ENCODE measurements at places on chromosomes 4 and X.

DNA sequence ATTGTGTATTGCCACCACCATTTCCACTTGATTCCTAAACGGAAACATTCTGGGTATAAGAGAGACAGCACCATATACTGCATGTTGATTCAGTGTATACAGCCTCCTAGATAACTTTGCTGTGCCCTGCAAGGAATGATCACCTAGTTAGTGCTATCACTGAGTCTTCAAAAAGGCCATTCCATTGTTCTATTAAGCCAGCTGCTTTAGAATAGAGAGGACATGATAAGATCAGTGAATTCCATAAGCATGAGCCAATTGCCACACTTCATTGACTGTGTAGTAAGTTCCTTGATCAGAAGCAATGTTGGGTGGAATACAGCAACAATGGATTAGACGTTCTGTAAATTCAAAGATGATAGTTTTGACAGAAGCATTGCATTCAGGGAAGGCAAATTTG, 1047.3 kb downstream of the PCDH18 start:
- no peak for DNase-seq

- DNase-seq = no peak
These were observed 64.5 kb upstream of the PRSS12 start for GRCh38 chr4:118417325-118417724.

GRCh38 chr4:70844180-70844579, 4.5 kb upstream of the GRSF1 start:
- no peak for DNase-seq

DNA sequence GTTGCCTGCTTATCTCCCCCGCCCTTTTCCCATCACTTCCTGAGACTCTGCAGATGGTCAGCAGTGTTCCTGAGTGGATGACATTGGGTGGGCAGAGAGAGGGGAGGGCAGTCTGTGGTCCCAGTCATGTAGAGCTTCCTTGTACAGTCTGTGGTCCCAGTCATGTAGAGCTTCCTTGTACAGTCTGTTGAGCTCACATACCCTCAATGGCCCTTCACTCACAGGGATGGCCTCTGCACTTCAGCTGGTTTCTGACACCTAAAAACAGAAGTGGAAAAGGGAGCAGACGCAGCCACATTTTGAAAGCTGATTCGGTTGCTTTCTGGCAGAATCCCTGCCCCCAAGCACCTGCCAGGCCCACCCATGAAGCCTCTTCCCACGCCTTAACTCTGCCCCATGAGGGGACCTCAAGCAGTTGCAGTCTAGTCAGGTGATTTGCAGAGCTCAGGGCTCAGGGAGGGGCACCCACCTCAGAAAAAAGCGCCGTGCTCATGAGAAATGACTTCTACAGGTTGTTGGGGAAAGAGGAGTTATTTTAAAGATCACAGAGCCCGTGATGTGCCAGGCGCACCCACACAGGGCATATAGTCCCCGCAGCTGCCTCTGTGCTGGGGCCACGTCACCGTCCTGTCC, 3.6 kb upstream of the TMEM271 start:
- no peak for DNase-seq

DNA sequence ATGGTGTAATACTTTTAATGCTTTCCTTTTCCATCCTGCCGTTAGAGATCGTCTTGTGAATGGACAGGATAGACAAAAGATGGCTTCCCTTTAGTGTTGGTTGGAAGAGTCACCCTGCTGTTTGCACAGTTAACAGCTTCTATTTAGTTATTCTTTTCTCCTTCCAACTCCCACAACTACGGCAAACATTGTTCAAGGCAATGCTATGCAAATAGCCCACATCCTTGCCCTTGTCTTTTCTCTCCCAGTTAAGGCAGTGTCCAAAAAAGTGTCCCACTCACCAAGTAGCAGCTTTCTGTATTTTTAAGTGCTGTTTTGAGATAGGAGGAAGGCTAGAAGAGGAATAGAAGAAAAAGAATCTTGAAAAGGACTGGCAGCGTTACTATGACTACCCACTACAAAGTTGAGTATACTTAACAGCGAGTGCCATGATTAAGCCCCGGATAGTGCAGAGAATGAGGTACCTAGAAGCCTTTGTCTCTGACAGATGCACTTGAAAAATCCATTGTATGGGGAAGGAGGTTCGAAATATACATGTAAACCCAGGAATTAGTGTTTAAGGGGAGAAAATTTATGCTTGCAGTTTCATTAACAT, 12.1 kb upstream of the RUFY3 start:
- no peak for DNase-seq

DNA sequence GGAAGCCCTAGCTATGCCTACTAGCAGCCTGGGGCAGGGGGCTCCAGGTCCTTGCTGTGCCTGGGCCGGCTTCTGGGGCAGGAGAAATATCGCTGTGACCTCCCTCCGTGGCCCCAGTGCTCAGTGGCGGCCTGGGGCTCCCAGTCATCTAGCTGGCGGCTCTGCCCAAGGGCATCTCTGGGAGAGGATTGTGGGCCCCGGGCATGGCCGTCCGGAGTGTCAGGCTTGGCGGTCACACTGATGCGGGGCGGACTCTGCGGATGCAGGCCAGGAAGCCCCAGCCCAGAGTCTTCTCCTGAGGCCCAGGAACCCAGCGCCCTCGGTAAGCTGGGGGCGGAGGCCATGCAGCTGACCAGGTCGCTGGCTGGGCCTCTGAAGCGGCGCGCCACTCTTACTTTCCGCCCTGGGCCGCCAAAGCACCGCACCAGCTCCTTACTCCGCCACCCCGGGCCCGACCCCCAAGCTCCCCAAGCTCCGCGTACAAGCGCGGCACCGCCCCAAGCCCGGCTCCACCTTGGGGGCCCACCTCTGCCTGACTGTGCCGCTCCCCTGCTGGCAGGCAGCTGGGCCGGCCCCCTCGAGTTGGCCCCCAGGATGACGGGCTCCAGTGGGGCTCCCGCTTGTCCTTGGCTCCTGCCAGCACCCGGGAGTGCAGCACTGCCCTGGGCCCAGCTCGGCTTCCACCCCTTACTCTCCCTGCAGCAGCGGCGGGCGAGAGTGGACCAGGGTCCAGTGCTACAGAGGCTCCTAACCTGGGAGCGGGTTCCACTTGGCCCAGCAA, 720.0 kb downstream of the PCDH18 start:
- no peak for DNase-seq

GRCh38 chrX:14095702-14096101, 66.0 kb upstream of the GEMIN8 start:
- no peak for DNase-seq

DNA sequence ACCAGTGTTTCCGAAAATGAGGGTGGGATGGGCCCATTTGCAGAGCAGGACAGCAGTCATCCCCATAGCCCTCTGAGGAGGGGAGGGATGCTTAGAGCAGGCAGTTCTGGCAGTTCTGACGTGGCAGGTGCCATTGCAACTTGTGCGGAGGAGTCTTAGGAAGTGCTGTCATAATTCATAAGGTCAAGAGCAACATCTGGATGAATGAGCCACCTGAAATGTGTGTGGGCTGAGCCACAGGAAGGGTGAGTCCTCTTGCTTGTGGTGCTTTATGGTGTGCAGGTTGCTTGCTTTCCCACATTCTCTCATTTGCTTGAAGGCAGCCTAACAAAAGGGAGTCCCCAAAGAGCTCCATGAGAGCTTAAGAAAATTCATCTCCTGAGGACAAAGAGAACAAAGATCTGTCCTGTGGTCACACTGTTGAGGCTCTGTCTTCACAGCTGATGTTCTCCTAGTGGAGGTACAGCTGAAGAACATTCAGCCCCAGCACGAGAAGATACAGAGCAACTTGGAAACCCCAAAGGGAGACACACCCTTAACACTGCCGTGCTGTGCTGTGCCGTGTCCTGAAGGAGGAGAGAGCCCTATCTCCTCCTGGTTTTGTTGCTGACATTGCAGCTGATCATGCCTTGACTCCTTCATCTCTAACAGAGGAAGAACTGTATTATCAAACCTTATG, 60.3 kb downstream of the DLG3 start:
- no peak for DNase-seq

DNA sequence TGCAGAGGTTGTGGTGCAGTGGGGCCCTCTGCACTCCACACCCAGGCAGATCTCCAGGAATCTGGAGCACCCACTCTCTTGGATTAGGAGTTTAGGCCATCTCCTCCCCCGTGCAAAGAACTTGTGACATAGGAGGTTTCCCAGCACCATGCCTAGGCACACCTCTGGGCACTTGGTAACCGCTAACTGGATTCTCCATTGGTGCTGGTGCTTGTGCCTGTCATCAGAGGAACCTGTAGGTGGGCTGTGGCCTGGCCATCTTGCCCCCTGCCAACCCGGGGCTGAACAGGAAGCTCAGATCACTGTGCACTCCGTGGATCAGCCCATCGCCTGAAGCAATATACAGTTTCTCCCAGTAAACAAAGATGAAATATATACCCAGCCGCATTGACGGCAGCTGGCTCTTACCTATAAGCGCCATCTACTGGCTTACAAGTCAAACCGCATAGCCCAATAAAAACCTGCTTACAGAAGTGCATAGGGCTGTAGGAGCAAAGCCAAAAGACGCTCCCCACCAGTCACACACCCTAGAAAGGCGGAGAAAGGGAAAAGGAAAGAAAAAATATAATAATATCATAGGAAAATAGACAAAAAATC, 19.1 kb upstream of the TEX13B start:
- DNase-seq = no peak

- no peak for DNase-seq
These were observed 28.9 kb upstream of the PRPS1 start for GRCh38 chrX:107599450-107599861.

GRCh38 chrX:97030947-97031346, 147.2 kb downstream of the RPA4 start:
- DNase-seq = no peak

DNA sequence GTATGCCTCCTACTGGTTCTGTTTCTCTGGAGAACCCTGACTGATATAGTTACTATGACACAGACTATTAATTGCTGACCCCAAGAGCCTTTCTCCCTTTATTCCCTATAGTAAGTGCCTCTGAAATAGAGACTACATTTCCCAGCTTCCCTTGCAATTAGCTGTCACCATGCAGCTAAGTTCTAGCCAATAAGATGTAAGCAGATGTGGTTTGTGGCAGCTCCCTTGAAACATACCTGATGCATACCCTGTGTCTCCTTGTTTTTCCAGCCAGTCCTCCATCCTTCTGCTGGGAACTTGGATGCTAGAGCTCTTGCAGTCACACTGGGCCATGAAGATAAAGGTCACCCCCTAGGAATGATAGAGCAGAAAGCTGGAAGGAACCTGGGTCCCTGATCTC, 9.7 kb upstream of the TMEM165 start:
- DNase-seq = no peak

- DNase-seq = no peak
These were observed 1393.4 kb upstream of the PCDH7 start for GRCh38 chr4:29326816-29327215.

All from stimulated activated CD8-positive, alpha-beta memory T cell treated with anti-CD3 and anti-CD28 coated beads, Interleukin-12 subunit alpha, Interleukin-12 subunit beta, amount 100 ng/mL, for 4 hours (primary cell).